ENCODE measurements at places on chromosomes 3 and 15. TPM values are rescaled to one million over a fixed set of nuclear protein-coding genes. Genes with fewer than 3 reads are reported as not detected.
A peak's percentile ranks its signal among the peaks of the same experiment; 100 is the strongest.

DNA sequence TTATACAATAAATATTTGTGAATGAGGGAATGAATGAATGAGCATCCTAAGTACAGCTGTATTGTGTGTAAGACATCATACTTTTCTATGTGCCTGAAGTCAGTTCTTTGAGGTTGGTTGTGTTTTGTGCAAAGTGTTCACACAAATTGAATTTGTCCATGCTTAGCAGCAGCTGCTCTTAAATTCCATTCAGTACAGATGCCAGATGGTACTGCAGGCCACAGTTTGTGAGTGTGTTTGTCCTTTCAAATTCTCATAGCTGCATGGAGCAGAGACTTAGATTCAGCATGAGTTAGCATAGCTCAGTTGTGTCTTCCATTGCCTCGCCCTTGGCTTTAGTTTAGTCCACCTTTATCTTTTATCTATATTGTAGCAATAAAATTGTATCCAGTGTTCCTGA is 3.8 kb upstream of the ZNF385D start:
- DNase-seq = no peak

DNA sequence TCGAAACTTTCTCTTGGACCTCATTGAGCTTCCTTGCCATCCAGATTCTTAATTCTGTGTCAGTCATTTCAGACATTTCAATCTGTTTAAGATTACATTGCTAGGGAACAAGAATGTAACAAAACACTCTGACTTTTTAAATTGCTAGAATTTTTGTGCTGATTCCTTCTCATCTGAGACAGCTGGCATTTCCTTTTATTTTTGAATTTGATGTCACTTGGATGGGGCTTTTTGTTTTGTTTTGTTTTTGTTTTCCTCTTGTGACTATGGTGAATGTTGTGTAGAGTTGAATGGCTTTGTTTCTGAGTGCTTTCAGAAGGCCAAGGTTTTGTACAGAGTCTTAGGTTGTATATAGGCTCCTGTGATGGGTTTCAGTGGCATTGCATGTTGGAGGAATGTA is 1129.3 kb downstream of the NAALADL2 start:
- no peak for DNase-seq

GRCh38 chr3:48472673-48472922 is 26.1 kb downstream of the ATRIP start:
- DNase-seq = no peak

GRCh38 chr15:59191855-59192237 is 14.8 kb upstream of the LDHAL6B start:
- no peak for DNase-seq

- no peak for DNase-seq
Observed at GRCh38 chr3:132378846-132379245, 38.5 kb upstream of the DNAJC13 start.

Gene SOX14
- not detected for total RNA-seq

GRCh38 chr3:8482960-8483665 is 18.5 kb upstream of the LMCD1 start:
- DNase-seq = no peak

Gene SEC11A
- total RNA-seq = 132 TPM

GRCh38 chr3:195204360-195205163 is 66.4 kb downstream of the XXYLT1 start:
- DNase-seq = no peak

GRCh38 chr15:88644741-88645140 is 5.9 kb downstream of the ISG20 start:
- peak; percentile 7 for DNase-seq

Gene LAMB2
- total RNA-seq = not detected

DNA sequence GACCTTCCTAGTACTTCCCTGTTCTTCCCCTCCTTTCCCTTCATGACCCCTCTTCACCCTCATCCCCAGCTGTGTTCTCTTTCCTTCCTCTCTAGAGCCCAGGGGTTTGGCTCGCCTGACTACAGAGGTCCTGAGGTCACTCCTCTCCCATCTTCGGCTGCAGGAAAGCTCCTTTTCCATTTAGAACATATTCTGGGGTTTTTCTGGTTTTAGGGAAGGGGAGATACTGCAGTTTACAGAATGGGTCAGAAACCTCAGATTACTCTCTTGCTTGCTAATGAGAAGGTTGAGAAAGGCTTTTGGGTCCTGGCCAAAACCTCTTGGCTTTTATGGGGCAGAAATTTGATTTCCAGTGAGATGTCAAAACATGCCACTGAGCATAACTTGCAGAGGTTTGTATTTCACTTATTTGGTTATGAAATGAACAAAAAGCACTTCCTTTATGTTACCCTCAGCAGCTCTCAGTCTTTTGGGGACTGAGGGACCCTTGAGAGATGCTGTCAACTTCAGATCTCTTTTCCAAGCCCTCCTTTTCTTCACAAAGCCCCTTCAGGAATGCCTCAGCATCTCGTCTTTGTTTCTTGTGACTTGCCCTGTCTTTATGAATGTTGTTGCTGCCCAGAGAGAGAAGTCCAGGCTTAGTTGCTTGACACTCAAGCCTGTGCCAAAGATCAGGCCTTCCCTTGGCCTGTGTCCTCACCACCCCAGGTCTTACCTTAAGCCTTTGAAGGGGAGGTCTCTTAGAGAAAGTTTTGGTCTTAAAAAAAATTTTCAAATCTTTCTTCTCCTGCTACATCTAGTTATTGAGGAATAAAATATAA is 121.7 kb upstream of the TPM1 start:
- no peak for DNase-seq

DNA sequence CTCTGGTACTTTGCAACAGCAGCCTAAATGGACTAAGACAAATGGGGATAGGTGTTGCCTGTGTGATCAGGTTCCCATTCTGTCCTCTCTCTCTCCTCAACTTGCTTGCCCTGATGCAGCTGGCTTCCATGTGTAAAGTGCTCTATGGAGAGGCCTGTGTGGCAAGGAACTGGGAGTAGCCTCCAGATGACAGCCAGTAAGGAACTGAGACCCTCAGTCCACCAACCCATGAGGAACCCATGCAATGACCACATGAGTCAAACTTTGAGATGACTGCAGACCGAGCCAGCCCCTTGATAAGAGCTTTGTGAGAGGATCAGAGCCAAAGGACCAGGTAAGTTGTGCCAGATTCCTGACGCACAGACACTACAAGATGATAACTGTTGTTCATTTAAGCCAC is 74.6 kb upstream of the ADPGK start:
- DNase-seq = no peak

- no peak for DNase-seq
Observed at GRCh38 chr3:60610441-60611112, 640.7 kb downstream of the FHIT start.

Gene HCN4
- total RNA-seq = not detected

Gene FAH
- total RNA-seq = 74.5 TPM

Gene RPUSD2
- total RNA-seq = 12.7 TPM

- no peak for DNase-seq
Observed at GRCh38 chr3:191859531-191859930, 398.6 kb downstream of the PYDC2 start.

Gene SLC2A2
- total RNA-seq = not detected

Gene LYSMD4
- 7.6 TPM for total RNA-seq

Gene TNFAIP8L3
- 0.19 TPM for total RNA-seq

GRCh38 chr3:135887220-135887619 is 78.3 kb upstream of the PPP2R3A start:
- DNase-seq = no peak

Gene STXBP5L
- total RNA-seq = not detected

- DNase-seq = no peak
Observed at GRCh38 chr3:191680989-191681597, 220.1 kb downstream of the PYDC2 start.

DNA sequence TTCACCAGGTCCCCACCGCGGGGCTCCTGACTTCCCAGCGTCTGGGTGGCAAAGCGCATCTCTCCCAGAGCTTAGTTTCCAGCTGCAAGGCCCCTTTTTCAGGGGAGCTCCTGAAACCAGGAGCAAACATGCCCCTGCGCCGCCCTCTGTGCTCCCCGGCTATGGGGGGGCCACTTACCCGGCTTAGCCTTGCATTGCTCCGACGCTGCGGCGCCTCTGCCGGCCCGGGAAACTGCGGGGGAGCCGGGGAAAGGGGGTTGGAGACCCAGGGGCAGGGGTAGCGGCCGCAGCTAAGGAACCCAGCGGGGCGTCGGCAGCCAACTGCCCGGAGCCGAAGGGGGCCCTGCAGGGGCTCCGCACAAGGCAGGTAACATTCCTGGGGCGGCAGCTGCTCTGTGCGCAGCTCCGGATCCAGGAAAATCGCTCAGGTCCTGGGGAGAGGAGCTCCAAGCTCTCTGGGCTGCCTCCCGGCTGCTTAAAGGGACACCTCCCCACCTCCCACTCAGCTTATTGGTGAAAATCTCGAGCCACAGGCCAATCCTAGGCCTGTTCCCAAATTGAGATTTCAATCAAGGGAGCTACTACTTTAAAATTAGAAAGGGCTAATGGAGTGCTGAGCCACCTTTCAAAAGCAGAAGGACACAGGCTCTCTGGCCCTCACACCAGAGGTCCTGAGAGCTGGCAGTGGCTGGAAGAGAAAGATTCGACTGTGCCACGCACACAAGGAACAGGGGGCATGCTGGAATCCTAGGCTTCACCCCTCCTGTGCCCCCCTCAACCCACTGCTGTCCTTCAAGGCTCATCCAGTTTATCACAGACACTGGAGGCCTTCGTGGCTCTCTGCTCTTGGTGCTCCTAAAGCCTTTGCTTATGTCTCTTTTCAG is 42.7 kb upstream of the PRICKLE2 start:
- DNase-seq = no peak

All from activated CD4-positive, alpha-beta memory T cell treated with anti-CD3 and anti-CD28 coated beads for 36 hours (primary cell).